ENCODE measurements at places on chromosomes 1 and 21. TPM values are rescaled to one million over a fixed set of nuclear protein-coding genes. Genes with fewer than 3 reads are reported as not detected.

Gene CELA2B
- not detected for total RNA-seq

Gene LCE2A
- not detected for total RNA-seq

Gene ITLN2
- total RNA-seq, result not detected

Gene PLA2G5
- total RNA-seq, result not detected

Gene OR2L5
- total RNA-seq, result not detected

Data from neural crest cell (in vitro differentiated cells).